ENCODE measurements at places on chromosomes 6 and 20.

- DNase-seq = peak; percentile 75
Measured at GRCh38 chr6:139290787-139291311, 949 bp downstream of the TXLNB start.

GRCh38 chr20:5122873-5123260, 3.1 kb upstream of the PCNA start:
- no peak for DNase-seq

DNA sequence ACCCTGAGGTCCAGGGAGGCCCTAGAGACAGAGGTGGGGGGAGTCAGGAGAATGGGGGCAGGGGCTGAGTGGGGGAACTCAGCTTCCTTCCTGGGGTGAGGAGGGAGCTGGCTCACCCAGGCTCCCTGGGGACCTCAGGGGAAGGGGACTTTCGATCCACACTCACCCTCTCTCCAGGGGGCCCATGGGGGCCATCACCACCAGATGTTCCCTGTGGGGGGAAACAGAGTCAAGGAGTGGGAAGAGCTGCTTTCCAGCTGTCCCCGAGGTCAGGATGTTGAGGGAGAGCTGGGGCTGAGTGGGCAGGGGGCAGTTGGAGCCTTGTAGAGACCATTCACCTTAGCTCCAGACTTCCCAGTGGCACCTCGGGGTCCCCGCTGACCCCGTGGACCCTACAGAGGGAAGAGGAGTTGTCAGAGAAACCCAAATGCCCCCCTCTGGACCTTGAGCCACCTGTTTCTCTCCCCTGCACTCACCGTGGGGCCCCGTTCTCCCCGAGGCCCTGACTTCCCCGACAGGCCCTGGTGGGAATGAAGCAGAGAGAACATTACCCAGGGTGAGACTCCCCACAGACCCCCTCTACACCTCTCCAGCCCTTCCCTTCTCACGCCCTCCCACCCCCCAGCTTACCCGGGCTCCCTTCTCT, 18.6 kb downstream of the COL11A2 start:
- DNase-seq = no peak

- peak; percentile 49 for DNase-seq
Measured at GRCh38 chr20:36950414-36951197, 902 bp downstream of the SAMHD1 start.

- peak; percentile 31 for DNase-seq
Measured at GRCh38 chr20:62159839-62160238, 16.3 kb downstream of the SS18L1 start.

DNA sequence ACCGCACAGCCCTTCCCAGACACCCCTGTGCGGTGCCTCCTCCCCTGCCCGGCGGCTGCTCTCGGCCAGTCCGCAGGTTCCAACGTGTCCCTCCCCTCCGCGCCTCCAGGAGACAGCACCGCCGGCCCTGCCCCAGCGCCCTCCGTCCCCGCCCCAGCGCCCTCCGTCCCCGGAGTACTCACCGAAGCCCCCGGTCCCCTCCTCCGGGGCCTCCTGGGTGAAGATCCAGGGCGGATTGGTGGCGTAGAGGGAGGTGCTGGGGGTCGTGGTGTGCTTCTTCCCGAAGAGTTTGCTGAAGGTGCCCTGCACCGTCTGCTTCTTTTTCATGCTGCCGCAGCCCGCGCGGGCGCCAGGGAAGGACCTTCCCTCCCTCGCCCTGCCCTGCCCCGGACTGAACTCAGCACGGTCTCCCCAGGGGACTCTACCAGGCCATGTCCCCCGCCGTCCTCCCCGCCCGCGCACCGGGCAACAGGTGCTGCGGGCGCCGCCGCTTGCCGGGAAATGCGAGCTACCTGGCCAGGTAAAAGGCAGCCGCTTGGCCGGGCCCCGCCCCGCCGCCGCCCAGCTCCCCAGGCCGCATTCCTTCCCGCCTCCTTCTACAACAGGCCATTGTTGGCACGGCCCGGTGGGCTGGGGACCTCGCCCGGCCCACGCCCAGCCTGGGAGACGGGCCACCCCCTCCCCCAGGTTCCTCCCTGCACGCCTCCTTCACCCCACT, at the start of gene C6orf132:
TSS of gene C6orf132 (minus strand) at position 503 of the 718 bp plus-strand sequence. CDS start at position 327, 176 bp downstream.
- no peak for DNase-seq

GRCh38 chr6:2999618-3000557, at the start of gene NQO2:
NQO2 (plus strand) TSS chr6:2999894; CDS start chr6:3006553, 6,659 bp downstream.
- DNase-seq = peak; percentile 90

- peak; percentile 80 for DNase-seq
Measured at GRCh38 chr6:149234051-149234962, 83.2 kb upstream of the TAB2 start.

DNA sequence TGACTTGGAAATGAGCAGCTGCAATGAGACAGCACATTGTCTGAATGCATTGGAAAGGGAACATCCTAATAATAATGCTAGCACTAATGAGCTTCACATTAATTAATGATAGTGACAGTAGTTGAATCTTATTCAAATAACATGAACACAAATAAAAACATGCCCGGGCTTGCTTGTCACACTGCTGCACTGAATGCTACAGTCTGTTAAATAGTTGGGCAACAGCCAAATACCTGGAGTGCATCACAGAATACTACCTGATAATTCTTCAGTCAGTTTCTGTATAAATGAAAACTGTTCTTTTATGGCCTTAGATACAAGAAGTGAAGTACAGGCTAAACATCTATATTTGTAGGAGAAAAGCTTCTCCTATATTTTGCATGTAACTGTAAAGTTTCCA, 458.7 kb downstream of the RNF144B start:
- no peak for DNase-seq

- DNase-seq = no peak
Measured at GRCh38 chr6:36774331-36774730, 64.9 kb downstream of the CPNE5 start.

DNA sequence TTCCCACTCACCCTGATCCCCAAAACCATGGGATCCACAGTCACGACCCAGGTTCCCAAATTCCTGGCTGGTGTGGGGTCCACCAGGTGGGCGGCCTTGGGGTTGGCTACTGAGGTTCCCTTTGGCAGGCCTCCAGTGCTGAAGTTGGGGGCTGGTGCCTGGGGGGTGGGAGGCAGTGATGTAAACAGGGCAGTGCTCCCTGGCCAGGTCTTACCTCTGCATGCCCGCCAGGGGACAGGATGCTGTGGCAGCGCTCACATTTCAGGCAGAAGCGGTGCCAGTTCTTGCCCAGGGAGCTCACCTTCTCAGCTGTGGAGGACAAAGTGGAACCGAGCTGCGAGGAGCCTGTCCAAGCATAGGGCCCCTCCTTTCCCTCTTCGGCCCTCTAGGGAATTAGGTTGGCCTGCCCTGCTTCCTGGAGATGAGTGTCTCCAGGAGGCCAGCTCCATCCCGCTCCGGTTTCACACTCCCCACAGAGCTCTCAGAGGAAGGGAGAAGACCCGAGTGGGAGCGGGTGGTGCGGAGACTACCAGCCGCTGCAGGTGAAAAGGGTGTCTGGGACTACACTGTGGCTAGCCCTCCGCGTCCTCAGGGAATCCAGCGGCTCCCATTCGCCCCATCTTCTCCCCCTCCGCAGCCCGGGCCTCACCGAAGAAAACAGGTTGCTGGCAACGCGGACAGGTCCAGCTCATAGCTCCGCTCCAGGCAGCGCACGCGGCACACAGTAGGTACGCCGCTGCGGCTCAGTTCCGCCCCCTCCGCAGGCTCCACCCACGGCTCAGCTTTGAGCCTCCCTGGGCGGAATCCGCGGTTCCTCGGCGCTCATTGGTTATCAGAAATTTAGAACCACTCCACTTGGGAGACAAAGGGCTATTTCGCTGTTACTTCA, at the start of gene CRIP3:
TSS of gene CRIP3 (minus strand) at position 726 of the 889 bp plus-strand sequence. CDS start at position 692, 34 bp downstream.
- peak; percentile 35 for DNase-seq

GRCh38 chr6:47633141-47633540, 65.2 kb upstream of the ADGRF4 start:
- no peak for DNase-seq

- DNase-seq = no peak
Measured at GRCh38 chr6:122524056-122524455, 52.4 kb upstream of the SERINC1 start.

GRCh38 chr6:45663251-45664221, 285.8 kb upstream of the SUPT3H start:
- peak; percentile 32 for DNase-seq

GRCh38 chr20:60058879-60059278, 100.7 kb downstream of the CDH26 start:
- DNase-seq = no peak
